ENCODE measurements at places on chromosomes 12 and 14.

- no peak for DNase-seq
Measured at GRCh38 chr14:45198551-45198950, 54.5 kb downstream of the MIS18BP1 start.

GRCh38 chr14:50101417-50101816 is 15.0 kb downstream of the VCPKMT start:
- no peak for DNase-seq

- no peak for DNase-seq
Measured at GRCh38 chr12:4610481-4610880, 38.4 kb downstream of the AKAP3 start.

DNA sequence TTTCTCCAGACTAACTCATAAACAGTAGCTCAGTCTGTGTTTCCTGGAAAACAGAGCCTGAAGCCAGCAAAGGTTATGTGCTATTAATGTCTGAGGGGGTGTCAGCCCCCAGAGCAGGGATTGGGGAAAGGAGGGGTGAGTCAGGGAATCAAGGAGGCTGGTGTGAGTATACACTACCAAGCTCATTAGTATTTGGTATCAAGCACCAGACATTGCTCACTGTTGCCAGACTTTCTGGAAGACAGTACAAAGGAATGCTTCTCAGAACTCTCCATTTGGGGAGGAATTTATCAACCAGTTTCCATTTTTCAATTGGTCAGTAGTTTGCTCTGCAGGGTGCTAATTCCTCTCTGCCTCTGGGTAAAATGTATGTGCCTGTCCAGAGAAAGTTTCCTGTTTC is 443.4 kb downstream of the GLT1D1 start:
- no peak for DNase-seq

DNA sequence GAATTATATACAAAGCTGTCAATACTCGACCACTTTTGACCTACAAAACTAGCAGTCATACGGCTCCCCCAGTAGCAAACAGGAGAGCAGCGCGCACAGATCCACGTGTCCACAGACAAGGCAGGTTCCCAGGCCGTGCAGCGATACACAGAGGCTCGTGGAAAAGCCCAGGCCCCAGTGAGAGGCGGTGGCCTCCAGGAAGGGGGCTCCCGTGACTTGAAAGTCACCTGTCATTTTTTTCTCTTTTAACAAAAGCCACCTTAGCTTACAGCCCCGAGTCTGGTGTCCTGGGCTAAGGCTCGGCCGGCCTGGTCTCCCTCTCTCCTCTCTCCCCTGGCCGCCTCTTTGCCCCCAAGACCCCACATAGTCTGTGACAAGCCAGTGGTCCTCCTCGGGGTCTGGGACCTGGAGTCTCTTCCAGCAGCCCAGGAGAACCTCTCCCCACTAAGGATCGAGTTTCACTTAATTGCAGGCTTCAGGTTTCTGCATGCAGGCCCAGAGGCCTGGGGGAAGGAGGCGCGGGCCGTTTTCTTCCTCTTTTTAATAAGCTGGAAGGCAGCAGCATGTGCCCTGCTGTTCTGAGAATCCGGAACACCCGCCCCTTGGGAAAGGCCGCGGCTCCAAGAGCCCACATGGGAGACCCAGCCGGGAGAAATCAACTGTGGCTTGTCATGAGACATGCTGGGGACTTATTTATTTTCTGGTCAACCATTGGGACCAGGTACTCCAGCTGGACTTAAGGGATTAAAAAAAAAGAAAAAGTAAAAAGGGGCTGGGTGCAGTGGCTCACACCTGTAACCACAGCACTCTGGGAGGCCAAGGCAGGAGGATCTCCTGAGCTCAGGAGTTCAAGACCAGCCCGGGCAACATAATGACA is 15.9 kb downstream of the NCOR2 start:
- no peak for DNase-seq

GRCh38 chr12:17640615-17641014 is 449.4 kb downstream of the RERGL start:
- no peak for DNase-seq

GRCh38 chr12:79424109-79424721 is 266.5 kb downstream of the PAWR start:
- DNase-seq = no peak

DNA sequence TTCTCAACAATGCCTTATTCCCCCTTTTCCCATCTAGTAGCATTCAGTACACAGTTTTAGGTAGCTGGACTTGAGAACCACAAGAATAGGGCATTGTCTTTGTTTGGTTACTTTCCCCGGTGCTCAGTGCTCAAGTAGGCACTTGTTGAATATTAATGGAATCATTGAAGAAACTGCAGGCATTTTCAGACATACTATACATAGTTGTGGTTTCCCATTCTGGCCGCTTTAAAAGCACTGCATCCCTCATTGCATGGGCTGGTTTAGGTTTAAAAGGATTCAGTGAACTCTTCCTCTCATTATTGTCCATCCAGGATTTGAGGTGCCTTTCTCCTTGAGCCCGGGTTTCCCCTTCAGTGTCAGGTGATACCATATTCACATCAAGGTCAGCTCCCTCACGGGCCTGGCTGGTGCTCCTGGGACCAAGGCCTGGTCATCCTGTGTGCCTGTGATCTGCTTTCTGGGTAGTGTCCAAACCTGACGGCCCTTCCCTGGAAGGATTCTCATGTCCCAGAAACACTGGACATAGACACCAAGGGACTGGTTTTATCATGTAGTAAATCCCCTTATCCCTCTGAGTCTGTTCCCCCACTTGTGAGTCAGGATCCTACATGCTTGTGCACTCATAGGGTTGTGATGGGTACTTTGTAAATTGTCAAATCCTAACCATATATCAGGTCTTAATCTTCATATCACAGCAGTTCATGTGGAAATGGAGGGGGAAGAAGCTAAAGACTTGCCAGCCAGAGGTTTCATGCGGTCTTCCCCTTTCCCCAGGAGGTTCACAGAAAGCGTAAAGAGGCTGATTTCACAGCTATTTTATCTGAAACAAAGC is 7.4 kb downstream of the TCP11L2 start:
- no peak for DNase-seq

DNA sequence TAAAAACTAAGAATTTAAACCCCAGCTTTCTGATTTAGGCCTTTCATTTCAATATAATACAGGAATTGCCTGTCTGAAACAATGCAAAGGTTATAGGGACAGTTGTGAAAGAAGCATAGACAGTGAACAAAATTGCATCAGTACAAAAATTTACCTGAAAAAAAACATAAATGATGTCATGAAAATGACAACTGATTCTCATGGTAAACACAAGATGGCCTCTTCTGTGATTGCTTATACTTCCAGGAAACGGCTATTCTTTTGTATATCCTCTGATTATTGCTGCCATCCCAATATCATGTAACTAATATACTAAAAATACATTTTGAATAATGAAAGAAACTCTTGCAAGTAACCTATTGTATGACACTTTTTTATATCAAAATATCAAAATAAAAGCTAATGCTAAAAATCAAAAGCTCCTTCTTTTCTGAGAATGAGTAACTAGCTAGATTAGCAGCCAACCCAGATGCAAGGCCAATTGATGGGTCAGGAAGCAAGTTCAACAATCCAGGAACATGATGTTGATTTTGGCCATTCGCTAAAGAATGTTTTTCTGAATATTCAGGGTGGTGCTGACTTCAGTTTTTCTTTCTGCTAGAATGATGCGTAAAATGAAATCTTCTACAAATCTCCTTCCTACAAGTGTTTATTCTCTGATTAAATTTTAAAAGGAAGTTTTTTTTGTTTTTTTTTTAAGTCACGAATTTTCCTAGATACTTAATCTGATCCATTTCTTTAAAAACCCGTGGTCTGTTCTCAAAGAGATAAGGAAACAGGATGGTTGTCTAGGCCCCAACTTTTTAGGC is 83.6 kb downstream of the ALX1 start:
- DNase-seq = no peak

DNA sequence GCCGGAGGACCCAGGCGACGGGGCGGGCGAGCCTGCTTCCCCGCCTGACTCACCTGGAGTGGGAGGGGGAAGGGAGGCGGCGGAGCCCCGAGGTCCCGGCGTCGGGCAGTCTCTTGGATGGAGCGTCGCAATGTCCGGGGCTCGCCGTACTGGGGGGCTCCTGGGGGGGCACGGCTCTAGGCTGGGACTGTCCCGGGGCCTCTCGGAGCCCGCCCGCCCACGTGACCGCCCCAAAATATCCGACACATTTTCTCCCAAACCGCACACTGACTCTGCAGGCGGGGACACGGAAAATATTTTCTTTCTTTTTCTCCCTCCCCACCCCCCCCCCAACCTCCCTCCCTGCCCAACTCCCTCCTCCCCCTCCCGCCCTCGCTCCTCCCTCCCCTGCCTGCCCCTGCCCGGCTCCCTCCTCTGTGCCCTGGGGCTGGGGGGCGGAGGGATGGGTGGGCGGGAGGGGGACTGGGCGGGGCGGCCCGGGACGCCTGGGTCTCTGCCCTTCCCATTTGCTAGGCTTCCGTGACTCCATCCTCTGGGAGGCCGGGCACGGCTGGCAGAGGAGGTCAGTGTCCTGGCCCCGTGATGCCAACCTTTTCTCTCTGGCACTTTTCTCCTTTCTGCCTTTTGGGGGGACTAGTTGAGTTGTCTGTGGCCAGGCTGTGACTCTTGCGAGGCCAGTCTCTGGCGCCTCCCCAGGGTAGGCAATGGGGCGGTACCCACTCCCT is at the start of gene RARG:
TSS of gene RARG (minus strand) at position 289 of the 725 bp plus-strand sequence. CDS start 4,664 bp downstream, outside the sequence.
- DNase-seq = peak; percentile 58

DNA sequence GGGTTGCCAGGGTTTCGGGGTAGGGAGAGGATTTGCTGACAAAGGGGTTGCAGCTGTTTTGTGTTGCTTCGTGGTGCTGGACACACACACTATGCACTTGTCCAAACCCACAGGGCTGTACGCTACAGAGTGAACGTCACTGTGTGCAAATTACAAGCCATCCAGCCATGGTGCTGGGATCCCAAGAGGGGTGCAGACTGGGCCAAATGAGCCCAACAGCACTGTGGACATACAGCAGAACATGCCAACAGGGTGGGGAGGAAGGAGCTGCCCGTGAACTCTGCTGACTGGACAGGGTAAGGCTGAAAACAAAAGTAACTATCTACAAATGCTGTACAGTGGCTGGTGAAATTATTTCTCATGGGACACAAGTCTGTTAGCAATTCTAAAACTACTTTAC is 25.2 kb downstream of the POLE start:
- no peak for DNase-seq

- DNase-seq = no peak
Measured at GRCh38 chr14:53979747-53980642, 23.4 kb upstream of the BMP4 start.

DNA sequence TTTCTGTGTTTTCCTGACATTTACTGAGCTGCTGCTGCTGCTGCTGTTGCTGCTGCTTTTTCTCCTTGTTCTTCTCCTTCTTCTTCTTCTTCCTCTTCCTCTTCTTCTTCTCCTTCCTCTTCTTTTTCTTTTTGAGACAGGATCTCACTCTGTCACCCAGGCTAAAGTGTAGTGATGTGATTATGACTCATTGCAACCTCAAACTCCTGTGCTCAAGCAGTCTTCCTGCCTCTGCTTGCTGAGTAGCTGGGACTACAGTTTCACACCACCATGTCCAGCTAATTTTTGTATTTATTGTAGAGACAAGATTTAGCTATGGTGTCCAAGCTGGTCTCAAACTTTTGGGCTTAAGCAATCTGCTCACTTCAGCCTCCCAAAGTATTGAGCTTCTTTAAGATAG is 95.8 kb downstream of the TMTC3 start:
- no peak for DNase-seq

DNA sequence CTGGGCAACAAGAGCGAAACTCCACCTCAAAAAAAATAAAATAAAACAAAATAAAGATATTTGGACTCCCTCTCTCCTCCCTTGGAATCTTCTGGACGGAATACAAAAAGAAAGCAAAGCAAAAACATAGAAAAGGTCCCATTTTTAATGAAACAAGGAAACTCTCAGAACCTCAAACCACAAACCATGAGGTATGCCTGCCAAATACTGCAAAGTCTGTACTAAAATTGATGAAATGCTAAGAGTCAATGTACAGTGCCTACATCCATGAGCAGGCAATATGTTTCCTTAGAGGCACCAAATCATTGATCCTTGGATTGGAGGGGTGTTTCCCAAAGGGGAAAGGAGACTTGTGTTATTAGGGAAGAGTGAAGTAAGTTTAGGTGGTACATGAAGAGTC is 8.2 kb upstream of the RPS6KA5 start:
- DNase-seq = no peak

DNA sequence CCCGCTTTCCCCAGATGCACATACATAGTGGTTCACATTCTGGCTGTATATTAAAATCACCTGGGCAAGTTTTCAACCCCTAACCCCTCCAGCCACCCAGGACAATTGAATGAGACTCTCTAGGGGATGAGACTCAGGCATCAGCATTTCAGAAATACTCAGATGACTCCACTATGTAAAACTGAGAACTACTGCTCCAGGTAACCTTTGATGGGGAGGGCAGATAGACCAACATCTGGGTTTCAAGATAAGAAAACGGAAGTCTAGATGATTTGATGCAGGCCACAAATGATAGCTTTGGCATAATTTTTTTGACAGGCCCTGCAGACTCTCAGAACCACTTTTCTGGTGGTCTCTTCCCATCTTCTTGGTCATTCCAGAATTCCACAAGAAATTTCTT is 341.1 kb downstream of the EMP1 start:
- no peak for DNase-seq

DNA sequence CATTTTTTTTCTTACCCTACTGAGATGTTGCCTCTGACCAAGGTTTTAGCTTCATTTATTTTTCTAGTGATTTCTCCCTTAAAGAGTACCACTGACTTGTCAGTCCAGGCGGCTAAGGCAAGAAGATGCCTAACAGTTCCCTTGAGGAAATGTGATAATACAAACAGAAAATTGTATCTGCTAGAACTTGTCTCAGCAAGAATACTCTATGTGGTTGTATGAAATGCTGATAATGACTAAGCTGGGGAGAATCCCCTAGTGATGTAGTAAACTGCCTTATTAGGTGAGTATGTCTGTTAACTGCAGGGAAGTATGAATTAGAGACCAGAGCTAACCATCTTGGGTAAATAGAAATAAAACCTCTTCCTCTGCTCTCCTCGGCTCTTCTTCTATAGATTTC is 6.7 kb downstream of the C12orf54 start:
- DNase-seq = no peak

GRCh38 chr12:9694241-9694640 is 24.7 kb downstream of the CLEC2D start:
- DNase-seq = no peak

GRCh38 chr14:58100735-58101368 is 51.2 kb downstream of the ARMH4 start:
- DNase-seq = no peak

GRCh38 chr12:27220055-27220987 is 23.8 kb upstream of the STK38L start:
- DNase-seq = no peak

GRCh38 chr14:56678838-56679237 is 99.2 kb downstream of the TMEM260 start:
- DNase-seq = no peak
